ENCODE measurements at places on chromosomes 1 and 21.

GRCh38 chr1:215083383-215083961 lies 935 bp downstream of the KCNK2 start:
- DNase-seq: peak; percentile 15

- DNase-seq: no peak
Measured at GRCh38 chr1:187067160-187067559, 238.4 kb downstream of the PLA2G4A start.

- DNase-seq: peak; percentile 86
Measured at GRCh38 chr21:44755227-44755626, 43.9 kb upstream of the TSPEAR start.

- no peak for DNase-seq
Measured at GRCh38 chr1:204760757-204761156, 75.2 kb upstream of the LRRN2 start.

DNA sequence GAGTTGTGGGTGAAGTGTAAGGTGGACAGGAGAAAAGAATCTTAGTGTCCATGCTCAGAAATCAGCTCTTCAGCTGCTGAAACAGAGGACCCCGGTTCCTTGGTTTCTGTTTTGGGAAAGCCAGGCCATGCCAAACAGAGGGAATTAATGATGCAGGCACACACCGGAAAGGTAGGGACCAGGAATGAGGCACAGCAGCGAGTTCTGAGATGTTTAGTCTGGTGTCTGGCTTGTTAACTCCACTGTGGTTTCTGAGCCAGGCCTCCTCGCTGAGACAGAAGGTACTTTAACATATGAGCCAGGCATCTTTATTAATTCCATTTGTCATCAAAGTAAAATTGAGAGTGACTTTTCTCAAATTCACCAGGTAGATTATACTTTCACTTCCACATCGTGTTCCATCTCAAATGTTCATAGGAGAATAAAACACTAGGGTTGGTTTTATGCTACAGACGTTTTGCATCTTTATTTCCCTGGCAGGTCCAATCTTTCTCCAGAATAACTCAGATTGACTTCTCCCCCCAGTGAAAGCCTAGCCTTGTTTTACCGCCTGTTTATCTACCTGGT lies 23.5 kb downstream of the LRRC8D start:
- DNase-seq: no peak

- no peak for DNase-seq
Measured at GRCh38 chr1:219489636-219490035, 123.3 kb downstream of the ZC3H11B start.

DNA sequence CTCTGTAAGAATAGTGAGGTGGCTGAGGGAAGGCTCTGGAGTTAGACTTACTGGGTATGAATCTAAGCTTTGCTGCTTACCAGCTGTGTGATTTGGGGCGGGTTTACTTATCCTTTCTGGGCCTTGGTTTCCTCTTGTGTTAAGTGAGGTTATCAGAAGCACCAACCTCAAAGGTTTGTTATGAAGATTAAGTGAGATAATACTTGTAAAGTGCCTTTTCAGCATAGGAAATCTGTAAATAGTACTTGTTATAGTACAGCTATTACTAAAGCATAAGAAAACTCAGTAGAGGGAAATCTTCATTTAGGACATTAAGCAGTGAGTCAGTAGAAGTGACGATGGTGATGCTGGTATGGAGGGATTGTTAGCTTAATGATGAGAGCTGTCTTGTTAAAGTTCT lies 12.1 kb downstream of the HHAT start:
- no peak for DNase-seq

GRCh38 chr1:156402331-156403020 lies 33.5 kb downstream of the RHBG start:
- no peak for DNase-seq

DNA sequence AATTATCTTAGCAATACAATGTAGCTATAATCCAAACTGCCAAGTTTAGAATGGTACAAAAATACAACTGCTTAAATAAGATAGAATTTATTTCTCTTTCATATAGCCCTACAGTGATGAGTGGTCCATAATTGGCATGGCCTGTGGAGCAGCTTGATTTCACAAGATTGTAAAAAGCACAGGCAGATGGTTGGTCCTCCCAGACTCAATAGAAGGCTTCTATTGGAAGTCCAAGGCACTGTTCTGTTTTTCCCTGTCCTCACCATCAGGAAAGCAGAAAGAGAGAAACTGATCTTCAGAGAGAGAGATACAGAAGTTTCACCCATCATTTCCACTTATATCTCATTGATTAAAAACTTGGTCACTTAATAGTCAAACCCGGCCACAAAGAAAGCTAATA lies 1.8 kb upstream of the OR6P1 start:
- no peak for DNase-seq

- peak; percentile 24 for DNase-seq
Measured at GRCh38 chr21:26883768-26884167, 38.6 kb upstream of the ADAMTS1 start.

DNA sequence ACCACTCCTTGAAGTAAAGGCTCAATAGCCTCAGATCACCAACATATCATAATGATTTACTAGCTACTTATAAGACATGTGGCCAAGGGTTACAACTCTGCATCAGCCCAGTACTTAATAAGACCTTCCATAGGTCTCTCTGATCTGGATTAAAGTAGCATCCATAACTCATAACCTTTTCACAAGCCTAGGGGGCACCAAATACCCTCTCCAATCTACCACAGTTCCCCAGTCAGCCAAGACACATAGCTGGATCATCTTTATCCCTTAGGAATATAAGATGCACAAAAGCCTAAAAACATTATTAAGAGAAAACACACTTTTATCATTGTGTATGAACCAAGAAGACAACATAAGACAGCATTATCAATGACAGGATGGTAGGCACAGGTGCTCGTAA lies 22.1 kb downstream of the SSX2IP start:
- DNase-seq: peak; percentile 33

DNA sequence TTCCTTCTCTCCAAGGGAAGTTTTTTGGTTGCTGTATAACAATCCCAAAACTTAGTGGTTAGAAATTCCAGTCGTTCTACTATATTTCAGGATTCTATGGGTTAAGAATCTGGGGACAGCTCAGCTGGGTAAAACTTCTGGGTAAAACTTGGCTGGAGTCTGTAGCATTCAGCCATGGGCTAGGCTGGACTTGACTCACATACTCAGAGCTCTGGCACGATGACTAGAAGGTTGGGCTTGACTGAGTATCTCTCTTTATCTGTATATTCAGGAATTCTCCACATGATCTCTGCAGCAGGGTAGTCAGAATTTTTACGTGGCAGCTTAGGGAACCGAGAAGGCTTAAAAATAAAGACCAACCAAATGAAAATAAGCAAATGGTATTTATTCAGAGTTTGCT lies 28.2 kb upstream of the HRNR start:
- peak; percentile 11 for DNase-seq

- no peak for DNase-seq
Measured at GRCh38 chr21:38273745-38274542, 17.2 kb downstream of the KCNJ15 start.

DNA sequence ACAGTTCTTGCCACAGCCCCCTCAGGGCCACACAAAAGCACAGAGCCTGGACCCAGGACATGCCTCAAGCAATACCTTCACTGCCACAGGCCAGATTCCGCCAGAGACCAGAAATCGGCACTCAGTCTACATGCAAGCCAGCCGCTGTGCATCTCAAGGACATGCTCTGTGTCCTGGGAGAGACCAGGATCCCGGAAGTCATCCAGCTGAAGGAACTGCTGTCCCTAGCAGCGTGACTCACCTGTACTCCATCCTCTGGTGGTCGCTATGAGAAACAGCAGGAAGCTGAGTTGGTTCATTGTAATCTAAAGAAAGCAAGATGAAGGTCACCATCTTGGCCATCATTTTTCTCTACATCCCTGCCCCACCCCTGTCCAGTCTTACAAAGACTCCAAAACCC lies 401 bp downstream of the ITLN1 start:
- DNase-seq: no peak

- peak; percentile 66 for DNase-seq
Measured at GRCh38 chr1:162627662-162628296, 4.5 kb upstream of the DDR2 start.

DNA sequence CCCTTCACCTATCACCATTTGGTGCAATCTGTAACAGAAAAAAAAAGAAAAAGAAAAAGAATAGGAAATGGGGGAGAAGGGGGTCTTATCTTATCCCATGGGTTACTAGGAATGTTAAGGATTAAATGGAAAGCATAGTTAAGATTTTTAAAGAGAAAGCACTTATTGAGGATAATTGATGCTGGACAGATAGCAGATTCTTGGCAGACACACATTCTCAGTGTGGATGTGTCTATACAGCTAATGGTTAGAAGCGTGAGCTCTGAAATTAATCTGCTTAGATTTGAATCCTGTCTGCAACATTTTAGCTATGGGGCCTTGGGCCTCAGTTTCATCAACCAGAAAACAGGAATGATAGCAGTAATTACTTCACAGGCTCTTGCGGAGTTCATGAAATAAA lies 67.1 kb downstream of the SSBP3 start:
- DNase-seq: no peak

- DNase-seq: no peak
Measured at GRCh38 chr1:151444783-151445177, 14.5 kb downstream of the POGZ start.

- DNase-seq: no peak
Measured at GRCh38 chr1:6918186-6918924, 133.1 kb downstream of the CAMTA1 start.

- DNase-seq: no peak
Measured at GRCh38 chr1:91768786-91769725, 116.9 kb downstream of the TGFBR3 start.

DNA sequence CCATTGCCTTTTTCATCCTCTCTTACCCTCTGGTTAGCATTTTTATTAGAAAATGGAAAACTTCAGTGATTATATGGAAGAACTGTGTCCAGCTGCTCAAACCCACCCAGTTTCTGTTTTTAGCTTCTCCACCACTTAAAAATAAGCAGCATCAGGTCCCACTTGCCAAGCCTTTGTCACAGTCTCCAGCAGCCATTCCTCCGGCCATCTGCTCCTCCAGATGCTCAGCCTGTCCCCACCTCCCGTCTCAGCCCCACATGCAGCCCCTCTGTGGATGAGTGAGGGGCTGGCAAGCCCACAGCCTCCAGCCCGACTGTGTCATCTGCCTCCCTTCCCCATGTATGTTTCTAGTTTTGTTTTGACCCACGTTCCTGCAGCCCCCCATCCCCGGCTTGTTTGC lies 289.7 kb downstream of the HHAT start:
- DNase-seq: no peak

DNA sequence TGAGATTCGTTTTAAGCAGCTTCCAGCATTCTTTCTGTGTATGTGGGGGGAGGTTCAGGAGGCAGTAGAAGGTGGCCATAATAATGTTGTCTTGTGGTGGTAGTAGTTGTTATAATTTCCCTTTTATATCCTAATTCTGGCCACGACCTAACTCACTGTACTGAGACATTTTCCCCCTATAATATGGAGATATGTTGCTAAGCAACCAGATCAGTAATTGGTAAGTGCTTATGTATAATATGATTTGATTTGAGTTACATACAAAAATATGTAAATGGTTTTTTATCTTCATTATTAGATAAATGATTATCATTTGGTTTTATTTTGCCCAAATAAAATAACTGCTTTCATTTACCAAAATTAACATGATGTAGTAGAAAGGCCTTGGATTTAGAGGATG lies 376.2 kb downstream of the KIF26B start:
- DNase-seq: no peak

Measured in fibroblast of pulmonary artery (primary cell).